ENCODE measurements at places on chromosomes 5 and 9.

DNA sequence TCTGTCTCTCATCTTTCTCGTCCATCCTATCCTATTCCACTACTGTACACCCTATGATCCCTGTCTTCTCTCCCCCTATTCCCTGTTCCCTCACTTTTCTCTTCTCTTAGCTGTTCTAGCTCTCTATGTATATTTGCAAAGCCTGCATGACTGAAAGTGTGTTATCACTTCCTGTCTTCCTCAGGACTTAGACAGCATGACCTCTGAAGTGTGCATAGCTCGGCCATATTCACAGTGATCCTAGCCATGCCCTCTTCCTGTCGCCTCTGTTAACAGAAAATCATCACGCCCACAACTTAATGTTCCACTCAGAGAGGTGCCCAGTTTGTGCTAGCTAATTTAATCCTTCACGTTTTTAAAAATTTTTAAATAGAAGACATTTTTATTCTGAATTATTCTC, 35.8 kb upstream of the CDH6 start:
- DNase-seq = no peak

- DNase-seq = no peak
Measured at GRCh38 chr5:146828385-146828784, 50.2 kb downstream of the PPP2R2B start.

DNA sequence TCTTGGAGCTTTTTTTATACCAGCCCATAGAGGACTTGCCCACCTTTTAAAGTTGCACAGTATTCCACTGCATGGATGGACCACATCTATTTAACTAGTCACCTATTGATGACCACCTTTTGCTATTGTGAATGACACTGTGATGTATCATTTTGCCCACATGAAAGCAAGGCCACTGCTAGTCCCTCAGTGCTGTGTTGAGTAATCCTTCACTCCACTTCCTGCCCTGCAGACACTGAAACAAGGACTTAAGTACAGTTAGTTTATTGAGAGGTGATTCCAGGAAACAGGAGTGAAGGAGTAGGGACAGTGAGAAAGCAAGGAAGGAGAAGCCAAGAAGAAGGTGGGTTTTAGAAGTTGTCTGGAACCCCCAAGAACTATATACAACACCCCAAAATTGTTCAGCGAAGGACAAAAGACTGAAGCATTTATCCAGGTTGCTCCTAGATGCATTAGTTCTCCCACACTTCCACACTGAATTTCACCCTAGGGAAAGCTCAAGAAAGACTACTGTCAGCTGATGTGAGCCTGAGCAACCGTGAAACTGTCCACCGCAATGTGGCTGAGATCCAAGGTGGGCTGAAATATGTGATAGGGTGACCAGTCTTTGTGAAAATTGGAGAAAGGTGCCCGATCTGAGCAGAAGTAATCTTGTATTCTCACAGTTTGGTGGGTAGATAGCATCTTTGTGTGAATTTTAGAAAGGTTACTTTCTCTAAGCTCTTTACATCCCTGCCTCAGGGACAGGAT, 45.2 kb upstream of the ANKRD31 start:
- DNase-seq = no peak

DNA sequence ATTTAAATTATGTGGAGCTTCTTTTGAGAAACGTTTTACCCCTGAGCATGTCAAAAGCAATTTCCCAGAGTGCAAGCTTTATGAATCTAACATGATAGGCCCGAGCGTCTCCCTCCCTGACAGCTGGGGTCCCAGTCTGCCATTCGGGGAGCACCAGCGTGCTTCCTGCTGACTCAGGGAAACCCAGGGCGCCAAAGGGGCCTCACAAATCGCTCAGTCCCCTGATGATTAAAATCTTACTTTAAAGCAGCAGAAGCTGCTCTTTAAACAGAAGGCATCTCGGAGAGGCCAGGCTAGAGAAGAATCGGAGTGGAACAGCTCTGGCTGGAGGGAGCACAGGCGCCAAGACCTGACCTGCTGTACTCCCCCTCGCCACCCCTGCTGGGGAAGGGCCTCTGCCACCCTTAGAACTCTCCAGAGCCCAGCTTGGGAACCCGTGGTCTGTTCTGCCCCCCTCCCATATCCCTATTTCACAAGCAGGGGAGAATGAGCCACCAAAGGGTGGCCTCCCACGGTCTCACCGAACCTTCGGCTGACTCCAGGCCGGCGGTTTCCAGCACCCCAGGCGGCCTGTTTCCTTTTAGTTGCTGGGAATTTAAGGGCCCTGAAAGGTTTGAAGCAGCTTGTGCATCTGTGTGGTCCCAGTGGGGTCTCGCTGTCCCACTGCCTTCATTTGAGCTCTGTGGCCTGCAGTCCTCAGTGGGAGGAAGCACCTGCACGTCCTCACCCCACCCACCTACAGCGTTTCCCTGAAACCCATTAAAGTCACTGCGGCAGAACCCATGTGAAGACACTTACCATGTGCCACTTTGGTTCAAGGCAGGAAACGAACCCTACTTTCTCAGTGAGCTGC, 147.6 kb downstream of the COL23A1 start:
- no peak for DNase-seq

GRCh38 chr5:130272837-130273236, 368.6 kb downstream of the CHSY3 start:
- DNase-seq = no peak

- DNase-seq = no peak
Measured at GRCh38 chr5:100519075-100519474, 16.1 kb upstream of the FAM174A start.

DNA sequence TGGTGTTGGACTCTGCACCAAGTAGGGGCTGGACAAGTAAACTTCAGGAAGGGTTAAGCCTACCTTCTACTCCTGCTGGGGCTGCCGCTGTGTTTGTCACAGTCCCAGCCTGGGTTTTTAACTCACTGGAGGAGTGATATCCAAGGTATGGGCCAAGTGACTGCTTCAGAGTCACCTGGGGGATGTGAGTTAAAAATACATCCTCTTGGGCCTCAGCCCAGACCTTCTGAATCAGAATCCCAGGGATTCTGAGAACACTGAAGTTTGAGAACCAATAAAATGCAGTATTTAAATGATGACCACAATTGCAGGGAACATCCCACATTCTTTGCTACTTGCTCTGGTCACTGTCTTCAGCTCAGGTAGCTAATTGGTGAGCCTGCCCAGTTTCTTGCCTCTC, 95.1 kb upstream of the DNAH5 start:
- DNase-seq = no peak

DNA sequence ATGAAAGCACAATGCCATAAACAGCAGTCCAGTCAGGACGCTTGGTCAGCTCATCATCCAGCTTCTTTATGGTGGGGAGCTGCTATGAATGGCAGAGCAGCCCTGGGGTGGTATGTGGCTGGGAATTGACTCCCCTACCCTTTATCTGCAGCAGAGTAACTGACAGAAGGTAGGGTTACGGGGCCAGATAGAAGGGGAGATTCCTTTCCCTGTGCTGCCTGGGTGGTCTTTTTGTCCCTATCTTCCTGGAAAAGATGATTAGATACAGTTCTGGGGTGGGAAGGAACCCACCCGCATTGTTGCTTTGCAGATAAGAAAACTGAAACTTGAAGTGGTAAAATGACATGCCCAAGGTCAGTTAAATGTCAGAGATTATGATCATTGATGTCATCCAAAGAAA, 405.5 kb downstream of the ARHGEF28 start:
- no peak for DNase-seq

GRCh38 chr5:152113401-152113800, 188.8 kb upstream of the GLRA1 start:
- DNase-seq = no peak

GRCh38 chr5:91332267-91333045, 50.7 kb downstream of the ARRDC3 start:
- no peak for DNase-seq

GRCh38 chr9:133351908-133352634, 4.1 kb downstream of the RPL7A start:
- peak; percentile 43 for DNase-seq

GRCh38 chr9:91532325-91532724, 108.7 kb upstream of the NFIL3 start:
- no peak for DNase-seq

DNA sequence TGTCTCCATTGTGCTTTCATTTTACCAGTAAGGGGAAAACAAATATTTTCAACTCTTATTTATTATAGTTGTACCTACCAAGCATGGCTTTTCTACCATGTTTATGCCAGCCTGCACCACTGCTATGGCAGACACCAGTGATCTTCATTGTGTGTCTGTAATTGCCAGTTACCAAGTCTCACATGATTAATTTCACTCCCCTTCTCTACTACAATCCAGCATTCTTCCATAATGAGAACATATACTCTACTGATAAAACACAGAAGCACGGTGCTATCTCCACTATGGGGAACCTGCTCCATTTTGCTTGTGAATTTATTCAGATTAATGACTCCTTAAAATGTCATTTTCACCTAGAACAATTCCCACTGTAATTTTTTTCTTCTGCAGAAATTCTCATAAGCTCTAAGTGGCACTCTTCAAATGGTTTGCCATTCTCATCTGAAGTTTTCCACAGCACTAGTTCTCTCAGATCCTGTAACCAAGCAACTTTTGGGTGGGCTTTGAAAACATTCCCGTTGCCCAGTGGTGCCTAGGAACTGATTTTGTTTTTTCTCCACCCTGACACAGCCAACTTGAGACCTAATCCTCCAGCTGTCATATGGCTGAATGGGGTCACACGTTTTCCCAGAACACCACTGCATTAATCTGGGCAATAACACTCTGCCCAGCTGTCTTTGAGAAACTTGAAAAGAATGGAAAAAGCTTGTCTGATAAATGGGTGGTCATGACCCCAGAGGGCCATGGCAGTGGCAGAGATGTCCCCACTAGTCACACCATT, 222.7 kb upstream of the RASEF start:
- no peak for DNase-seq

DNA sequence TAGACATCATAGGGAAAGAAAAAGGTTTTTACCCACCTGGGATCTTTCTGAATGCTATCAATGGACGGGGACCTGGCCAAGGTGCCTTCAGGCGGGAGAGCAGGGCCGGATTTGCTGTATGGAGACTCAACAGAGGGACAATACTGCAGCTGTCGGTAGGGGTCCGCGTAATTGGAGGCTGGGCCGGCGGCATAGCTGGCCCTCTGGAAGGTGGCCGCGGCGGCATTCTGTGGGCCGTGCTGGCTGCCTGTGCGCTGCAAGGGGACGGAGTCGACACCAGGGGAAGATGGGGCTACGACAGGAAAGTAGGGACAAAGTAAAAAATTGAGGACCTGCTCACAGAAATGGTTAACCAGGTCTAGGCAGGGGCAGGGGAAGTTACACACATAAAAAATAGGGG, 557.9 kb downstream of the CTNND2 start:
- DNase-seq = no peak

- DNase-seq = no peak
Measured at GRCh38 chr5:166562246-166562645, 1729.2 kb upstream of the WWC1 start.

DNA sequence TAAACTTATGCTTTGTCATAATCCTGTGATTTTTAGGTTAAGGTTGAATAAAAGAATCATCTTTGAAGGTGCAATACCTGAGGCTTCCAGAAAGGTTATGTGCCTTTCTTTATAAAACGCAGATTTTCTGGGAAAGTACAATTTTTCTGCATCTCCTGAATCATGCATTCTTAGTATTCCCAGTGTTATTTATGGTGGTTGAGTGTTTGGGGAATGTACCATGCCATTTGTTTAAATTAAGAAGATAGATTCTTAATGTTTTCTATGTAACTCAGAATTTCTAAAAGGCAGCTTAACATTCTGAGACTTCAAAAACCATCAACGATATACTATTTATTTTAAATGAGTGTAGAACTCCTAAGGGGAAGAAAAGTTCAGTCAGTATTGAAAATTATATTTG, 108.1 kb upstream of the FBN2 start:
- no peak for DNase-seq

- peak; percentile 44 for DNase-seq
Measured at GRCh38 chr5:79200573-79201183, 35.3 kb upstream of the JMY start.

Data from GM10248 (cell line).